Activated T-cell treated with anti-CD3 and anti-CD28 coated beads, Interleukin-2, amount 50 U/mL, for 4 hours (primary cell): ENCODE measurements at places on chromosomes 3 and 15. TPM values are rescaled to one million over a fixed set of nuclear protein-coding genes. Genes with fewer than 3 reads are reported as not detected.

GRCh38 chr15:68939501-68939900, 9.2 kb downstream of the SPESP1 start:
- no peak for DNase-seq

GRCh38 chr3:141860766-141861513, 15.5 kb upstream of the ATP1B3 start:
- no peak for DNase-seq

DNA sequence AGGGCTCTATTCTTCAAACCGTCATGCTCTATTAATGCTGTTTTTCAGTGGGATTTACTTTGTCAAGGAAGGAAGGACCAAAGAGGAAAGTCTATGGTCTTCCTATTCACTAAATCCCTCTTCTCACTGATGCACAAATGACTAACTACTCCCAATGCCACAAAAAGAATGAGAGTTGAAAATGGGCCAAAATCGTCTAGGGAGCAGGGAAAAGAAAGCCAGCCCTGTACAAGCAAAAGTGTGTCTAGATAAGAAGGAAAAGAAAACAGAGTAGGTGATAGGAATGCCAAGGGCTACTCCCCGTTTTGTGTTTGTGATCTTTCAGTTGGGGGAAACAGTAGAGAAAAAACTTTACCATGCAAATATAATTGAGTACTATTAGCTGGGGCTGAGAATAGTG, 97.2 kb upstream of the TMCO5A start:
- DNase-seq = no peak

TM4SF18 gene
- not detected for total RNA-seq

TEX9 gene
- 0.94 TPM for total RNA-seq

WNT7A gene
- 0.10 TPM for total RNA-seq

GABRB3 gene
- 0.21 TPM for total RNA-seq

DGKG gene
- total RNA-seq = 0.40 TPM

ARHGAP31 gene
- total RNA-seq = 22.0 TPM
